ENCODE measurements at places on chromosomes 2 and 18. TPM values are rescaled to one million over a fixed set of nuclear protein-coding genes. Genes with fewer than 3 reads are reported as not detected.

Gene CD226
- 1.4 TPM for total RNA-seq

Gene CYBRD1
- total RNA-seq = 172 TPM

DNA sequence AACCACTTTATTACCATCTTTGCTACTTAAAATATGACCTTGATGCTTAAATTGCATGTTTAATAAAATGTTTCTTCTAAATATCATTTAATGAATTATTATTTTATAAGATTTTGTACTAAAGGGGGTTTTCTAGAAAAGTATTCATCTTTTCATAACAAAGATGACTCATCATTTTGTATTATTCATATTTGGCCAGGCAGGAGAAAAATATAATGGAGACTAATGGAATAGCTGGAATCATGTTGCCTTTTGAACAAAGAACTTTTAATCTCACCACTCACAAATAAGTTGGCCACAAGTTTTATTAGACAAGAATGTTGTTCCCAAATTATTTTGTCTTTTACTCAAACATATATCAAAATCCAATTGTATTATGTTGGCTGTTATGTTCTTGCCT lies 882.4 kb downstream of the DSC3 start:
- no peak for DNase-seq

Gene CDK15
- total RNA-seq = 1.9 TPM

GRCh38 chr2:9261231-9261883 lies 54.7 kb downstream of the ASAP2 start:
- DNase-seq = no peak

DNA sequence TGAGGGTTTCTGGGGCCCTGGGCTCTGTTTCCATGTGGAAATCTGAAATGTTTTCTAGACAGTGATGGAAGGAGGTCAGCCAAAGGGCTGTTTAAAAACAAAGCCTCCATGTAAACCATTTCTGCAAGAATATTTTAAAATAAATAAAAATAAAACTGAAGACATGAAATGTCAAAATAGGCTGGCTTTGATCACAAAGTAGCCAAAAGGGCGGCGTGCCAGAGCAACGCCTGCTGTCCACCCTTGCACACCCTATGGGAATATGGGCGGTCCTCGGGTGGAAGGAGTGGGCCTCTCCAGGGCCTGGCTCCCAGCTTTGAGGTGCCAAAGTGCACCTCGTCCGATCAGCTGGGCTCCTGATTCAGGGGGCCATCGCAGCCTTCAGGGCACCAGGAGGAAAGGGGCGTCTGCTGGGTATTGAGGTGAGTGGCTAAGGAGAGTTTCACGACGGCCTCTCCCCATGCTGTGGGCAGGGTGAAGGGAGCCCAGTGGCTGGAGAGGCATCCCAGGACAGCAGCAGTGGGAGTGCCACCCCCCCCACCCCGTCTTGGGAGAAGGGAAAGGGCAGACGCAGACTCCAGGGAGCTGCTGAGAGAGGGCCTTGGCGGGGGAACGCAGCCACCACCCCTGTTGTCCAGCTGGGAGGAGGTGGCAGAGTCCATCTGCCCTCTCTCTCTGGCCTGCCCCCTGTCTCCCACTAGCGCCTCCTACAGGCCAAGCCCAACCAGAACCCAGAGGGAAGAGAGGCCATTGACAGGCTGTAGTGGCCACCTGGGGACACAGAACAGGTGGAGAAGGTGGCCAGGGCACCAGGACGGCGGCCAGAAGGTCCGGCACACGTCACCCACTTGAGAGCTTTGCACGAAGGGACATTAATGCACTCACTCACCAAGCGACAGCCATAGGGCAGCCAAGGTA lies 5.7 kb upstream of the ERFE start:
- DNase-seq = no peak

Gene BBS5
- 10.3 TPM for total RNA-seq
